SK-N-SH (cell line): ENCODE measurements at places on chromosomes 2 and 18.
A peak's percentile ranks its signal among the peaks of the same experiment; 100 is the strongest.

- no peak for DNase-seq
Measured at GRCh38 chr2:148545390-148546256, 98.9 kb upstream of the EPC2 start.

- DNase-seq = peak; percentile 23
Measured at GRCh38 chr2:24635181-24635580, 144.1 kb downstream of the NCOA1 start.

DNA sequence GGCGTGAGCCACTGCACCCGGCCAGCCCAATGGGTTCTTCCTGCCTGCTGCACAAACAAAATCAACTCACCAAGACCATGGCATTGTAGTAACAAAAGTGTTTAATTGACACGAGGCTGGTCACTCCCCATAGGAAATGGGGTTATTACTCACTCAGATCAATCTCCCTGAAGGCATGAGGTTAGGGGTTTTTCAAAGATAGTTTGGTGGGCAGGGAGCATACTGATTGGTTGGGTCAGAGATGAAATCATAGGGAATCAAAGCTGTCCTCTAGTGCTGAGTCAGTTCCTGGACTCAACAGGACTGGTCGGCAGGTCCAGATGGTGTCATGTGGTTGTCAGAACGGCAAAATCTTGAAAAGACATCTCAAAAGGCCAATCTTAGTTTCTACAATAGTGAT, 122.1 kb downstream of the TMEM17 start:
- DNase-seq = no peak

DNA sequence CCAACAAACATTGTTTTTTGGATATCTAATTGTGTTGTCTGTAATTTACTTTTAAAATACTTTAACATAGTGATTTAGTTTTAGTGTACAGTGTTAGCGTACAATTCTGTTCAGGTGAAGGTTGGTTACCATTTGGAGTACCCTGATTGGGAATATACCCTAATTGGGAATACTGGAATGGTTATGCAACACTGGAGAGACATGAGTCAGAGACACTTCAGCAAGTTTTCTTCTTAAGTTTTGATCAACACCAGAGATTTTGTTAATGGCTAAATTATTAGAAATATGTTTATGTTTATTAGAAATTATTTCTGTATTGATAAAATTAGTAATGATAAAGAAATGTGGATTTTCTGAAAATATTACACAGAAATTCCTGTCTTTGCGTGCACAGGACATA, 100.3 kb upstream of the NABP1 start:
- DNase-seq = no peak

GRCh38 chr18:4544142-4544541, 89.0 kb upstream of the DLGAP1 start:
- no peak for DNase-seq

DNA sequence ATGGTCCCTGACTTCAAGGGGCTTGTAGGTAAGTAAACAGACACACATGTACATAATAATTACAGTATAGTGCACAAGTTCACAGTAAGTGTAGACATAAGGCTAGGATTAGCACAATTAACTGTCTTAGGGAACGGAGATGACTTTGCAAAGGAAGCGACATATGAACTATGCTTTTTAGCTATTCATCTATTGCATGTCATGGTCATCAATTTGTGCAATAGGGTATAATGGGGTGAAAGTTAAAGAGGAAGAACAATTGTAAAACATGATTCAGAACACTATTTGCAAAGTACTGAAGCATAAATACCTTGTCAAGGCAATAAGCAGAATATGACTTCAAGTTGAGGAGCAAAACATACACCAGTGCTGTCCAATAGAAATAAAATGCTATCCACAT, 112.3 kb upstream of the SLC8A1 start:
- DNase-seq = no peak
